ENCODE measurements at places on chromosomes 5 and 9.

- no peak for DNase-seq
Observed at GRCh38 chr5:9632495-9632894, 2.3 kb upstream of the TAS2R1 start.

DNA sequence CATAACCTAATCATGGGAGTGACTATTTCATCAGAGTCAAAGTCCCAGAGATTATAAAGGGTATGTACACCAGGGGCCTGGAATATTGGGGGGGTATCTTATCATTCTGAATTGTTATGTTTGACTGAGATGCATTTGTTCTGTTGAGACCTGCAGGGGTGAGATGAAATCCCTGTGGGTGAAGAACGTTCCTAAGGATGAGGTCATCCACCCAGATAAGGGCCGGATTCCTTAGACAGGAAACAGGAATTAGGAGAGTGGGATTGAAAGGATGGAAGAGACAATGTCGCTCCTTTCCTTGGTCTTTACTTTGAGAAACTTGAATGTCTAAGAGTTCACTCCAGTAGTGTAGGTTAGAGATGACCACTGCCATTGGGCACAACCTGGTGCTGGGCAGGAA is 54.7 kb downstream of the GAS1 start:
- no peak for DNase-seq

DNA sequence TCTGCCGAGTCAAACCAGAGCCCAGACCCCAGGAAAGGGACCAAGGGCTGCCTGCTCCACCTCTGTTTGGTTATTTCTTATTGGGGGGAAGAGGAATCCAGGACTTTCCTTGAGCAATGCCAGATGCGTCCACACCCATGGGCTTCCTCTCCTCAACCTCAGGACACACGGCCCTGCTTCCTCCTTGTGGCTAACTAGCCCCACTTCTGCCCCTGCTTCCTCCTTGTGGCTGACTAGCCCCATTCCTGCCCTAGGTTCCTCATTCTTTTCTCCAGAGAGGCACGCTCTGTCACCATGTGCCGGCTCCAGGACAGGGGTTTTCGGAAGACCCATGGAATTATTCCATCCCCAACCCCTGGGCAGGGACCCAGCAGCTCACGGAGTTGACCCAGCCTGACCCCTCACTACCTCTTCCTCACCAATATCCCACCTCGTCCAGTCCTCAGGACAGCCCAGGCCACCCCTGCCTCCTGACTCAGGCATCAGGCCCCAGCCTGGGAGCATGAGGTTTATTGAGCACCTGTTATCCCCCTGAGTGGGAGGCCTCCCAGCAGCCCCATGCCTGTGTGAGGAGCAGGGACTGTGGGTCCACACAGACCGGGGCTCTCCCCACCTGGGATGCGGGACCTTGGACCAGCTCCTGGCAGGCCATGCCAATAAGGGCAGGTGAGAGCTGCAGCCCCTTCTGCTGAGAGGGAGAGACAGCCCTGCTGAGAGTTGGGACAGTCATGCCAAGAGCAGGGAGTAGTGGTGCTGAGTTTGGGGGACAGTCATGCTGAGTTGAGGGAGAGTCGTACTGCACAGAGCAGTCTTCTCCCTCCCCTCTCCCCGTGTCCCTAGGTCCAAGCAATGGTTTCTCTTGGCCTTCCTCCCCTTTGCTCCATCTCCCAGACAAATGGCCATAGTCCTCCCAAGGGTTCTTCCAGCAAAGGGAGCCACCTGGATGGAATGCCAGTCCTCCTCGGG is 11.8 kb upstream of the FCN1 start:
- no peak for DNase-seq

- DNase-seq, result no peak
Observed at GRCh38 chr5:1732945-1733344, 66.7 kb downstream of the MRPL36 start.

- DNase-seq, result no peak
Observed at GRCh38 chr5:180331647-180331950, 21.5 kb downstream of the GFPT2 start.

DNA sequence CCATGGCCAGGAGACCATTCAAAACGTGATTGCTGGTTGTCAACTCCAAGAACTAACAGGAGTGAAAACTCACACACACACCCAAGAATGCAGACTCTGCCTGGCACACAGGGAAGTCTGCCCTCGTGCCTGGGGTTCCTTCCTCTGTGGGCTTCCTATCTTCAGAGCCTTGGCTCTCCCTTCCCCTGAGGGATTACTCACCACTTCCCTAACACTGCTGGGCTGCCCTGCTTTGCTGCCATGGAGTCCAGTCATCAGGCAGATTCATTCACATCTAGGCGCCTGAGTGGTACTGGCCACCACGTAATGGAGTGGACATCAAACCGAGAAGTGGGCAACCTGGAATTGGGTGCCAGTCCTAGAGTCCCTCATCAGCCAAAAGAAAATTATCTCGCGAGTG is 76.4 kb upstream of the PRSS3 start:
- DNase-seq, result no peak

- no peak for DNase-seq
Observed at GRCh38 chr5:179319741-179320281, 25.4 kb downstream of the ADAMTS2 start.

DNA sequence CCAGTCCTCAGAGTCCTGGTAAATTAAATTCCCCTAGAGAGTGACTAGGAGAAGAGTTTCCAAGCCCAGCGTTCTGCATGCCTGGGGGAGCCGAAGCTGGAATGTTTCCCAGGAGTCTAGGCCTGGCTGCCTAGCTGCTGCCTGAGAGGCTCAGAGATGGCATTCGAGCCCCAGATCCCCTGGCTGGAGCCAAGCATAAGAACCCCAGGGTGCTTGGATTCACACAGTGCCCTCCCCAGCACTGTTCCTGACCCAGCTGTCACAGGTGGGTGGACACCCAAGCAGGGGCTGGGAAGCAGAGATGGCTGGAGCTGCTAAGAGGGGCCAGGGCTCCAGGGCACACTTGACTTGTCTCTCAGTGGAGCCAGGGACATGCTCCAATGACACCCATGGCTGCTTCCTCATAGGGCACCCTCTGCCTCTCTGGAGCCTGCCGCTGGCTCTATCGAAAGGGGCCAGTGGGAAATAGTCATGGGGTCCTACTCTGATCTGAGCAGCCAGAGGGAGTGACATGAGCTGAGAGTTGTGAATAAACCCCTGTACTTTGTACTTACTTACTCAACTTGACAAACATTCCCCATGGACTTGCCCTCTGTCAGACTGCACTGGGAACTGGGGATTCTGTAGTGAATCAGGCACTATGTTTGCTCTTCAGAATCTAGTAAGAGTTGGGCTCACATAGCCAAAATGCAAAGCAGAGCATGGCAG is 62.6 kb upstream of the XPA start:
- no peak for DNase-seq

GRCh38 chr5:129858131-129858675 is 46.1 kb upstream of the CHSY3 start:
- no peak for DNase-seq

DNA sequence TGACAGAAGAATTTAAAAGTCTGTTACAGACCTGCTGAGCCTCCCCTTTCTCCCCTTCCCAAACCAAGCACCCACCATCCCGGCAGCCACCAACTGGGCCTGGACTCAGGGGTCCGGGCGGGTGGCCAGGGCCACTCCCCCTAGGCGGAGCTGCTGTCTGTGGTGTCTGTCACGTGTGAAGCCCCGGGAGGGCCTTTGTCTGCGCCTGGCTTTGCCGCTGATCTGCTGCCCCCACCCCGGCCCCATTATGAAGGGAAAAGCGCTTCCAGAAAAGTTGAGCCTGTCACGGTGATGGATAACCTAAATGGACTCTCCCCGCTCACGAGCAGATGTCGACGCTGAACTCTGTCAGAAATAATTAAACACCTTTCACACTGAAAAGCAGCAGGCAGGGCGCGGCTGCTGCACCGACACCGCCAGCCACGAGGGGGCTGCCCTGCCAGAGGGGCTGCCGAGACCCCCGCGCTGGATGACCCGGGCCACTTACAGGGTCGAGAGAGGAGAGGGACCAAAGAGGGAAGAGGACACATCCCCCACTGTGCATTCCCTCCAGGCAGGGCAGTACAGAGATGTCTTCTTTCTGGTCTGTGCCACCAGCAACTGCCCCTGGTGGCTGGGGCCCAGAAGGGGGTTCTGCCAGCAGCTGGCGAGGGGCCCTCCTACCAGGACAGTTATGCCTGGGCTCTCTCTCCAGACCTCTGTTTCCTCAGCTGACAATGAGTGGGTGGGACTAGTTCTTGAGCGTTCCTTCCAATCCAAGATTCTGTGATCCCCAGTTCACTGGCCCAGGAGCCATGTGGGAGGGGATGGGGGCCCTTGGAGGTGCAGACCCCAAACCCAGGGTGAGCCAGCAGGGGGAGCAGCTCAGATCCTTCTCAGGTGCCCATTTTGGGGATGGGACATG is 36.0 kb upstream of the BARHL1 start:
- no peak for DNase-seq

DNA sequence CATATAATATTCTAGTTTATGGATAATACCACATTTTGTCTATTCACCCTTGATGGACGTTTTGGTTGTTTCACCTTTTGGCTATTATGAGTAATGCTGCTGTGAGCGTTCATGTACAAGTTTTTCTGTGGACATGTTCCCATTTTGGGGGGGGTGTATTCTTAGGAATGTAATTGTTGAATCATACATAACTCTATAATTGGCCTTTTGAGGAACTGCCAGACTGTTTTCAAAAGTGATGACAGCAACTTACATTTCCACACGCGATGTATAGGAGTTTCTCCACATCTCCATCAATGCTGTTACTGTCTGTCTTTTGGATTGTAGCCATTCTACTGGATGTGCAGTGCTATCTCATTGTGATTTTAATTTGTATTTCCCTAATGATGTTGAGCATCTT is 69.8 kb downstream of the SLC46A2 start:
- DNase-seq, result no peak

DNA sequence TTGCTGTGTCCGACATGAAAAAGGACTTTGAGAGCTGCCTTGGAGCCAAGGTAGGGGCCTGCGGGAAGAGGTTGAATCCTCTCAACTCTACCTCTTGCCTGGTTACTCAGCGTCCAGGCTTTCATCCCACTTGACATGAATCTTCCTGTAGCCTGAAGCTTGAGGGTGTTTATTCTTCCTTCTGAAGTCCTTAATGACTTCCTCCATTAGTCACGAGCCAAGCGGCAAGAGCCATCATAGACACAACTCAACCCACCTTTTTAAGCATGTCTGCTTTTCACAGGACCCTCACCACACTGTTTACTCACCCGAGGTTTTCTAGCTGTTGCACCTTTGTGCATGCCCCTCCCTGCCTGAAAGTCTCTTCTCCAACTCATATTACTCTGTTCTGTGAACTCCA is 40.2 kb downstream of the ACO1 start:
- DNase-seq, result no peak

DNA sequence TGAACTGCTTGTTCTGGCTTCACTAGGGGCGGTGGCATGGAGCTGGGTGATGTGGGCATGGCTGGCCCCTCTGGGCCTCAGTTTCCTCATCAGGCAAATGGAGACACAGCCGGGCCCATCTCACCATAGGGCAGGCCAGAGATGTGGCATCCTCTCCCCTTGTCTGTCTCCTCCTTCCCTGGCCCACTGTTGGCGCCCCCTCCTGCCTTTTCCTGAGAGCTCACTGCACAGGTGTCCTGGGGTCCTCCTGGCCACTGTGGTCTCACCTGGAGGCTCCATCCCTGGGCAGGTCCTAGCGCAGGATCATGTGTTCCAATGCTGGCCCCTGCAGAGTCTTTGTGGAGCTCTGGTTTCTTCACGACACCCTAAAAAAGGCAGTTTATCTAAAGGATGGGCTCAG is 53.5 kb downstream of the NEK6 start:
- no peak for DNase-seq

DNA sequence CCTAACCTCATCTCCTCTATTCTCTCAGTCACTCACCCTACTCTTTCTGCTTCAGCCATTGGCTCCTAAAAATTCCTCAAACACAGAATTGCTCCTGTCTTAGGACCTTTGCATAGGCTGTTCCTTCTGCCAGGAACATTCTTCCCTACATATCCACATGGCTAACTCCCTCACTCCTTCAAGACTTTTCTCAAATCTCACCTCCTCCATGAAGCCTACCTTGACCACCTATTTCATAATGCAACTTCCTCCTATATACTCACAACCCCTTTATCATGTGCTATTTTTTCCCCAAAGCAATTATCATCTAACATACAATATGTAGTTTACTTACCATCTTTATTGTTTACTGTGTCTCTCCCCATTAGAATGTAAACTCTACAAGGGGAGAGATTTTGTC is 45.8 kb downstream of the ARL15 start:
- DNase-seq, result no peak

DNA sequence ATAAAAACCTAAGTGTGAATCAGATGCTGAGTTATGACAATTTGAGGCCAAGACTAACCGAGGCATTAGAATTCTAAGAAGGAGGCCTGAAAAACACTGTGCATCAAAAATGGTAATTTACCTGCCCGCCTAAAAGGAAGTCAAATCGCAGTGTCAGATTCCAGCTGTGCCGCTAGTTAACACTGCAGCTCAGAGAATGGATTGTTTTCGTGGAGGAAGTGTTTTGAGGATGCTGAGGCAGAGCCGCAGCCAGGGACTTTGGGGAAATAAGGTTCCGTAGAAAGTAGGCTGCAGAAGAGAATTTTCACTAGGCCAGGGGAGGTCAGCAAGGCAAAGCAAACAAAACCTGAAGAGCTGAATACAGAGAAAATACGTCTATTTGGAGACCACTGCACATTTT is 226.4 kb upstream of the ISL1 start:
- DNase-seq, result no peak

DNA sequence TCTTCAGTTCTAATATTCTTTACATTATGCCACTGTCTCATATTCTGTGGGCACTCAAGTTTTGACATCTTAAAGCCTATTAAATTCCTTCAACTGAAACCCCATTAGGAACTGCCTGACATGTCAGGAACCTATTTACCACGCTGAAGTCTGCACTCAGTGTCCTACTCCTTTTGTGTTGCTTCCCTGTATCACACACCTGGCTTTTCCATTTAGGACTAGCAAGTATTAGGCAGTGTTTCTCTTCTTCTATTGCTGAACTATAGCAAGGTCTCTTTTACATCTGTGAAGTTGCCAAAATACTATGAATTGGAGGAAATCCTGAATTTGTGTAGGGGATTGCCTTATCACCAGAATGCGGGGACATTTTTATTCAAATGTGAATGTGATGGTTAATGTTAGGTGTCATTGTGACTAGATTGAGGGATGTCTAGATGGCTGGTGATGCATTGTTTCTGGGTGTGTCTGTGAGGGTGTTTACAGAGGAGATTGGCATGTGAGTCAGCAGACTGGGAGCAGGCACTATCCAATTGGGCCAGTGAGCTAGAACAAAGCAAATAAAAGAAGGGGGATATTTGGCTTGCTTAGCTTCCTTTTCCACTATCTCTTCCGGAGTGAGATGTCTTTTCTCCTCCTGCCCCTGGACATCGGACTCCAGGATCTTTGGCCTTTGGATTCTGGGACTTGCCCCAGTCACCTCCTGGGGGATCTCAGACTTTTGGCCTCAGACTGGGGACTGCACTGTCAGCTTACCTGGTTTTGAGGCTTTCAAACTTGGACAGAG is 21.2 kb upstream of the VCAN start:
- no peak for DNase-seq

DNA sequence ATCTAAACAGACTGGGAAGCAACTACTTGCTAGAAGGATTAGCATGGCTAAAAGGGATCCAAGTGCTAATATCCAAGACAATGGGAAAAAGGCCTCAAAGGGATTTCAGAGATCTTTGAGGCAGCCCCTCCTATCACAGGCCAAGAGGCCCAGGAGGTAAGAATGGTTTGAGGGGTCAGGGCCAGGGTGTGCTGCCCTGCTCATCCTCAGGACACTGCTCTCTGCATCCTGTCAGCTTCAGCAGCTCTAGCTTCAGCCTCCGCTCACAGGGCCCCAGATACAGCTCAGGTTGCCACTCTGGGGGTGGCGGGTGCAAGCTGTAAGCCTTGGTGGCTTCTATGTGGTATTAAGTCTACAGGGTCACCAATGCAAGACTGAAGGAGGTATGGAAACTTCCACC is 278.7 kb downstream of the PARP8 start:
- DNase-seq, result no peak

Data from stimulated activated CD8-positive, alpha-beta memory T cell treated with anti-CD3 and anti-CD28 coated beads, Interleukin-15, amount 100 ng/mL, for 4 hours (primary cell).